ENCODE measurements at places on chromosomes 3 and 15.

- no peak for DNase-seq
Measured at GRCh38 chr3:49868862-49869466, 742 bp downstream of the CAMKV start.

DNA sequence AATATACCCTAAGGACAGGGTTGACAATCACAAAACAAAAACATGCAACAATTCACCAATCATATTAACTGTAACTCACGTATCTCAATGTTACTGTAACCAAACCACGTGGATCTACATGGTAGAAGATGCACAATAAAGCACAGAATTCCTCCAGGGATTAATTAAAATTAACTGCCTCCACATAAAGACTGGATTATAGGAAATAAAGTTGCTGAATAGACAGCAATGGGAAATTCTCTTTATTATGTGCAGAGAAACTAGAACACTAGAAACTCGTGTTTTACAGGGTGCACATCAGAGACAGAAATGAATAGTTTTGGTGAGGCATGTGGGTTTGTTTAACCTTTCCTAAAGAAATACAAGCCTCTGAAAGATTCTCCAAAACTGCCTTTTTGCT, 696.3 kb downstream of the EPHA3 start:
- no peak for DNase-seq

DNA sequence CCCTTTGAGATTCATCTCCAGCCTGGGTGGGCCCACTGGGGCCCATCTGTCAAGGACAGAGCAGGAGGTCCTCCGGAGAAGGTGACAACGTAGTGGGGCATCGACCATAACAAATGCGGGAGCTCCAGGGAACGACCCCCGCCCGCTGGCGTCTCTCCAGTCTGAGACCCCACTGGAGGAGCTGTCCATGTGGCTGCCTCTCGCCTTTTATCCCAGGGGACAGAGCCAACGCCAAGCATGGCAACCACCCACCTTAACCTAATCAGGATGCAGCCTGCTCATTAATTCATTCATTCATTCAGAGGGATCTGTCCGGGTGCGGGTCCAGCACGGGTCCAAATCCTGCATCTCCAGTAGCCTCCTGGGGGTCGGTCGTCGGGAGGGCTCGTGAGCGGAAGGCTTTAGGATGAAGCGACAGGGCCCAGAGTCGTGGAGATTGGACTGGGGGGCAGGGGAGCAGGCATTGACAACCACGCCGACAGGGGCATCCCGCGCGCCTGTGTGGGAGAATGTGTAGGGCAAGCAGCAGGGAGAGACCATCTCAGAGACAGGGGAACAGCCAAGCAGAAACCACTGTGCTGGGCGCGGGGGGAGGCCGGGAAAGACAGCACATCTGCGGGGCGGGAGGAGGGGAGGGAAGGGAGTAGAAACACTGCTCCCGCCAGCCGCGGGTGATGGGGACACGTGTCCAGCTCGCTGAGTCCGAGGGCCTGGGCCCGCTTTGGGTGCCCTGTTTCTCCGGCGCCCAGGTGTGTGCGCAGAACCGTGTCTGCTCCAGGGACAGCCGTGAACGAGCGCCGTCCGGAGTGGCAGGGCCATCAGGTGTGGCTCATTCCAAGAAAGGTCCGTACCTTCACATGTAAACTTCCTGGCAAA, 1.9 kb downstream of the PIGZ start:
- no peak for DNase-seq

DNA sequence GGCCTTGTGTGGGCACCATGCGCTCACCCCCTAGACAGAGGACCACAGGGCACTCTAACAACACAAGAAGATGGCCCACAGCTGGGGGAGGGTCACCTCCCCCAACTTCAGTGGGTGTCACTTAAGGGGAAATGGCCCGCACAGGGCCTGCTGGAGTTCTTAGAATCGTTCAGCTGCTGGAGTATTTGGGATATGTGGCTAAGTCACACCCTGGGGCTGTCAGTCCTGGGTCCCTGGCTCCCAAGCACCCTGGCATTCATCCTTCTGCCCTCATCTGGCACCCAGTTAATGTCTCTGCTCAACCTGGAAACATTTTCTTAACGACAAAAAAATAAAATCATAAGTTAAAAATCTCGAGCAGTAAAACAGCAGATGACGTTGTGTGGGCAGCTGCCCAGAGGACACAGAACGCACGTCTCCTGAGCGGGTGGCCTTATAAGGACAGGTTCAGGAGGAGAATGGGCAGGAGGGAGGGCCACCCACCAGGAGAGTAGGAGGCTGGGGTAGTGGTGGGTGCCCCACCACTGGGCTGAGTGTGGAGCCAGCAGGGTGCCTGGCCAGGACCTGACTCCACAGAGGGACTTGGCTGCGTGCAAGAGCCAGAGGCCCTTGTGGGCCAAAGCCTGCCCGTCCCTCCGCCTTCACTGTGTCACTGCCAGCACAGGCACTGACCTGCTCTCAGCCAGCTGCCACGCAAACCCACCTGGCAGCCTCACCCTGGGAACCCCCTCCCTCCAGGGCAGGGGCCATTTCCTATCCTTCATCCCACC, 11.5 kb downstream of the KBTBD13 start:
- DNase-seq, result no peak

GRCh38 chr15:25557926-25558325, 119.1 kb upstream of the UBE3A start:
- no peak for DNase-seq

DNA sequence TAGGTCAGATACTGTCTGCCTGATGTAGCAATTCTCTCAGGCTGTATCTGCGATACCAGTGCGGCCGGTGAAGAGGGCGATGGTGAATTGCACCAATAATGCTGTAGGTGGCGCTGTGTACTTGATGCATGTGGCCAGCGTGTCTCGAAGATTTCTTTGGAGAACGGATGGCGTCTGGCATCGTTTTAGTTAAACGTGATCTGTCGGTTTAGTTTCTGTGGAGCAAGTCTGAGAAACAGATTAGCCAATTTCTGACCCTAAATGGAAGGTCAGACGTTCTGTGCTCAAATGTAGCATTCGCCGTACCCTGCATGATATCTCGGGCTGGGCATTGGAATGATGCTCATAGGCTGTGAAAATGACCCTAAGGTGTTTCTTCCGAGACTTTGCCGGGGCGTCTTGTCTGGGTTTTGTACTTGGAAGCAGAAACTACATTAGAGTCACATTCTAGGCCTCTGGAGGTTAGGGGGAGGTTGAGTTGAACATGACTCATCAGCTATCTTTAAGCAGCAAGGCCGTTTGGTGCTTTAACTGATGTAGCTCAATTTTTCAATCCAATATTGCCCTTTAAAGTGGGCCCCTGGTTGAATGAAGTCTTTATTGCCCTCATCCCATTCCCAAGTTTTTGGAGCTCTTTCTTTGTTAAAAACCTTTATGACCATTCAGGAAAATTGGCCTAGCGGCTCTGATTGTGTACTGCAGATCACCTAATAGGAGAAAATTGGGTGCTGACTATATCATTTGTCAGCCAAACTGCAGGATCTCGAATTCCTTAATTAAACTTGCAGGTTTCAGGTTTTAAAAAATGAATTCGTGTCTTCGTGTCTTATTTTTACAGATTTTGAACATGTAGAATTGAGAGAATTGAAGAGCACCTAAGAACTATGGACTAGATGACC, 80.0 kb downstream of the SQOR start:
- peak; percentile 37 for DNase-seq

DNA sequence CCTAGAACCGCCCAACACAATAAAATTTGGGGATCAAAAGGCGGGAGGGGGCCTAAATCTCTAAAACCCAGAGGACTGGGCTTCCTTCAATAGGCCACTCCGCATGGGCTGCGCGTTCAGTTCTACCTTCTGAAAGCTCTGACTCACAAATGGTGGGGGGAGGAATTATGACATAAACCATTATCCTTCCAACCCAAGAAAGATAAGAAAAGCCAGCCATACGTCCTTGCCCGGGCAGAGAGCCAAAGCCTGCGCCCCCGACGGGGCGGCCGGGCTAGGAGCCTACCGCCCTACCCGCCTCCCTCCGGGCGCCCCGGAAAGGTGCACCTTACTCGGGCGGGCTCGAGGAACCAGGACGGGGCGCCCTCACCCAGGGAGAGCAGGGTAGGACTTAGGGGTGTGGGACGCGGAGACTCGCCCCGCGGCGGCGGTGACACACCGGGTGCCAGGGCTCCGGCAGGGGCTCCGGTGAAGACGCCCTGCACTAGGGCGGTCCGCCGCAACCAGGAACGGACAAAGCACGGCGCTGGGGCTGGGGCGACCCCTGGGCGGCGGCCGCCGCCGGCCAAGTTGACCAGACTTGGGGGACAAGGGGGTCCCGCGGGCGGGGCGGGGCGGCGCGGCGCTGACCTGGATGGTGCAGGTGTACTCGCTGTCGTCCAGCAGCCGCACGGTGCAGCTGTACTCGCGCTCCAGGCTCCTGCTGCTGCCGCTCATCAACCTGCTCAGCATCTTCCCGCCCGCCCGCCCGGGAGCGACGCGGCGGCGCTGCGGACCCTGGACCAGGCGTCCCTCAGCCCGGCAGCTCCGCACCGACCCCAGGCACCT, 534 bp downstream of the FRMD5 start:
- DNase-seq, result no peak

DNA sequence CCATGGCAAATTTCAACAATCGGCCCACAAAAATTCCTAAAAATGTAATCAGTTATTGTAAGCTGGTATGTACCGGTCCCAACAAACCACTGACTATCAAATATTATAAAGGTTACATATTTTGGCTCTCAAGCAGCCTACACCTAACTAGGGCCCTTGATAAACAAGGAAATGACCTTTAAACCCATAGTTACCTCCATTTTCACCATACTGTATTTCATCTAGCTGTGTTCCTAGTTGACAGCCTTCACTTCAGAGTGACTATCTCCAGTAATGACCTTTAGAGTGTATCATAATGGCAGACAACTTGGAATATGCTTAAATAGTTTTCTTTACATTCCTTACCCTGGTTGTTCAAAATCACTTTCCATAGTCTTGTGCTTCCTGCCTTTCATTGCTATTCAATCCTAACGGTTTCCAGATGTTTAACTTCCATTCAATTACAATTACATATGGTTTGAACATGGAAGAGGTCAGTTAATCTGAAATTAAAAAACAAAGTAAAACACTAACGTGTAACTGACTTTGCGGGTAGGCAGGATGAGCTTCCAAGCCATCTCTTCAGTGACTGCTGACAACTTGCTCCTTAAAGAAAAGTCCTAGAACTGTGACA, 111.9 kb upstream of the TSC22D2 start:
- DNase-seq, result no peak

DNA sequence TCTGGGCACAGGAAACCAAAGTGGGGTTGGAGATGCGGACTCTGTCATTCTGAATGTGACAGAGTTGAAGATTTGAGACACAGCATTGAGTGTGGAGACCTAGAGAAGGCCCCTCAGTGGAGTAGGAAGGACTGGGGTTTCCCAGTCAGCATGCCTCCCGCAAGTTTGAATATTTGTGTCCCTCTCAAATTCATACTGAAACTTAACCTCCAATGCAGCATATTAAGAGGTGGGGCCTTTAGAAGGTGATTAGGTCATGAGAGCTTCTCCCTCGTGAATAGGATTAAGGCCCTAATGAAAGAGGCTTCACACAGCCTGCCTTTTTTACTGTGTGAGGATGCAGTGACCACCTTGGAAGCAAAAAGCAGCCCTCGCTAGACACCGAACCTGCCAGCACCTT, 8.0 kb downstream of the HDDC3 start:
- DNase-seq, result no peak

GRCh38 chr3:18444595-18445400, 19.7 kb upstream of the SATB1 start:
- DNase-seq, result peak; percentile 26

DNA sequence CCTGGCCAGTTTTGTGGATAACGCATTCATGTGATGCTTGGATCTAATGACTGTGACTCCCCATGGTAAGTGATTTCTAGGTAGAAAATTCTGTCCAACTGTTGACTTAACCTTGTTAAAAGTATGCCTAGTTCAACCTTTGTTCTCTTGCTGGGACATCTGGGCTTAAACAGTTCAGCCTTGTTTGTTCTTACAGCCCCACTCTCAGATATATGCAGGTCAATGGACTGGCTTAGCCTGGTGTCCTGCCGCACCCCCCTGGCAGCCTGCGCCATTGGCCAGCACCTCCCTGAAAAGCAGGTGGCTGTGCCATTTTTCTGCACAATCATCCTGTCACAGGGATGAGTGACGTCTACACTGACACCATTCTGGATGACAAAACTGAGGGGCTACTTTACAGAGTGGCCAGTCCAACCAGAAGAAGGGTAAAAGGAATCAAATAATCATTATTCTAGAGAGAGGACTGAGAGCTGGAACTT, 244.7 kb upstream of the ONECUT1 start:
- no peak for DNase-seq

DNA sequence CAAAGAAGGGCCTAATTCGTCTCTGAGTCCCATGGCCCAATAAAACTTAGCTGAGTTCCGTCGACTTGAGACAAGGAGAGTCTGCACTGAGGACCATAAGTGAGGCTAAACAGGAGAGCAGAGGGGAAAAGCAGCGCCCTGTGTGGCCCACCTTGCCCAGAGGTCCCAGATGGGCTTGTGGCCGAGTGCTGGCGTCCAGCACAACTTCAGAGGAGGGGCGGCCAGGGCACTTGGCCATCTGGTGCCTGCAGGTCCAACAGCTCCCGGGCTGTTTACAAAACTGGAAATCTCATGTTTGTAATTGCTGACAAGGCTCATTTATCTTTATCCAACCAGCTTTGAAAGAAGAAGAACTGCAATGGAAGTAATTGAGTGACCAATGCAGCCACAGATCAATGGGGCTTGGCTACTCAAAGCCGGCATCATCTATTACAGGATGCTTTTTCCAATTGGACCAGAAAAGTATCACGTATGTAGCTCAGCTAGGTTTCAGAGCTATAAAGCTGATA, 306.3 kb downstream of the OCA2 start:
- no peak for DNase-seq

DNA sequence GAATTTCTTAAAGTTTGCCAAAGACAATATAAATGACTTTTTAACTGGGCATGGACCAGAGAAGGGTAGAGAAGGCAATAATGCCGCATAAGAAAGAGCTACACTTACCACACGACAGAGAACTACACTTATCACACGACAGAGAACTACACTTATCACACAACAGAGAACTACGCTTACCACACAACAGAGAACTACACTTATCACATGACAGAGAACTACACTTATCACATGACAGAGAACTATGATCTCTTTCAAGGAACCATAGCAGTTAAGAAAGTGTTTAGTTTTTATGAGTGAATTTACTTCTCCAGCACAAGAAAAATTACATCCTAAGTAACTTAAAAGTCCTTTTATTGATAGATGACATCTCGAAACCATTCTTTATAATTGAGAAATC, 32.0 kb downstream of the DCUN1D1 start:
- DNase-seq, result no peak

DNA sequence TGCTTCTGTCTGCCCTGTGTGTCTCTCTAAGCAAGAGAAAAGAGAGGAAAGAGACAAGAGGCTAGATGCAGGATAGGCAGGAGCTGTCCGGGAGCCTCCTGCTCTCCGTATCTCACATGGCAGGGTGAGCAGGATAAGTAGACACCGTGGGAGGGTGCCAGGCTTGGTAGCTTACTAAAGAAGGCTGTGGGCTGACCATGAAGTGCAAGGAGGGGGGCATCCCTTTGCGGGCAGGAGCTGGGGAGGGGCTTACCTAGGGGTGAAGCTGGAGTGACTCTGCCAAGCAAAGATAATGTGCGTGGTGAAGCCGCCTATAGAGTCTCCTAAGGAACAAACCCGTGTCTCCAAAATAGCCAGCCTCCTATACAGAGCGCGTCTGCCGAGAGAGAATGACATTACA, 33.7 kb upstream of the TMC3 start:
- no peak for DNase-seq

- no peak for DNase-seq
Measured at GRCh38 chr15:87144775-87145174, 1065.1 kb downstream of the AGBL1 start.

GRCh38 chr15:66588537-66588936, 22.7 kb upstream of the LCTL start:
- no peak for DNase-seq

- DNase-seq, result peak; percentile 73
Measured at GRCh38 chr15:101641129-101641764, 10.9 kb downstream of the TM2D3 start.
